Colonic mucosa (tissue), 4 donors: ENCODE measurements at places on chromosomes 7 and 10. TPM values are rescaled to one million over a fixed set of nuclear protein-coding genes. Genes with fewer than 3 reads are reported as not detected.

- peak; percentile 88 for DNase-seq
Observed at GRCh38 chr10:69360485-69361302, 56.0 kb downstream of the TACR2 start.

GRCh38 chr10:125878957-125879835 lies 1.9 kb downstream of the DHX32 start:
- no peak for DNase-seq

- DNase-seq, result no peak
Observed at GRCh38 chr7:87712571-87712970, 84.4 kb downstream of the RUNDC3B start.

The MSMB gene
- total RNA-seq, result not detected

The MMP21 gene
- total RNA-seq, result not detected

The KLF14 gene
- total RNA-seq, result not detected
